ENCODE measurements at places on chromosomes 3 and 15.

DNA sequence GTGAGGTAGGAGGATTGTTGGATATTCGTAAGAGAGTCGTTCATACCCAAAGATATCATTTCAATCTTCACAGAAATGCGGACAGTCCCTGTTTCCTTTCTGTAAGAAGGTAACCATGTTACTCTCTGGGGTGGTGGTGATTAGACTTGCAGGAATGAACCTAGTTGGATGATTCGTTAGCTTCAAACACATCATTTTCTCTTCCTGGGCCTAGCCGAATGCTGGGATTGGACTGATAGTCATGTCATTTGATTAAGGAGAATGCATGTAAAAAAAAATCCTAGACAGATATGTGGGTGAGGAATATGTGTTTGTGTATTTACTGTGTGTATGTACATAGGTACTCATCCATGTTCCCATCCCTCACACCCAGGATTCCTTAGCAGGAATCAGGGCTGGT lies 12.4 kb downstream of the SLCO3A1 start:
- no peak for DNase-seq

- no peak for DNase-seq
These were observed 24.1 kb downstream of the TSPAN3 start for GRCh38 chr15:77046704-77047412.

DNA sequence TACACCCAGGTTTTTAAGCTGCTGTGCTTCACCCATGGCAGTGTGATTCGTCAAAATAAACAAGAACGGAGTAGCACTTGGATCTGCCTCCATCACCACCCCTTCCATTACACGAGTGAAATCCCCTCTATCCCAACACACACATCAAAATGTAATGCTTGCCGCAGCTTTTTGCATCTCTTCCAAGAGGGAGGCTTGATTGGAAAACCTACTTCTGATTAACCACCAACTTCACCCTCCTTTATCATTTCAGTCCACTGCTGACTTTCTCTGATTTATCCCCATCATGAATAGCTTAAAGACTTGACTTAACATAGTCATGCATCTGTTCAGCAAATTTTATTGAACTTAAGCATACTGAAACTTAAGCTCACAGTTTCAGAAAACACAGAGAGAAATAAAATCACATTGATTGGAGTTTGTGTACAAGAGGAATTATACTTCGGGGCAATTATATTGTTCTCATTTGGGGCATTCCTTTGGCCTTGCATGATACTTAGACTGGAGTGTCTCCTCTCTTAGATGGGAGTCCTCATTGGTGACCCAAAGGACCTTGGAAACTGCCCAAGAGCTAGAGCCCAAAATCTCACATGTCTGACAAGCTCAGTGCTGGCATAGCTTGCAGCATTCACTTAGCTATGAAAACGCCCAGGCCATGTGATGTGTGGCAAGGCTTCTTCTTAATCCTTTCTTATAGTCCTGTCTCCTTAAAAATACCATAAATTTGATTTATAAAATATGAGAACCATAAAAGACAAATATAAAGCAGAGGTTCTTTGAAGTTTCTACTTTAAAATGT lies 124.3 kb upstream of the UMPS start:
- DNase-seq = no peak

- no peak for DNase-seq
These were observed 308.4 kb downstream of the SQOR start for GRCh38 chr15:45943240-45943639.

DNA sequence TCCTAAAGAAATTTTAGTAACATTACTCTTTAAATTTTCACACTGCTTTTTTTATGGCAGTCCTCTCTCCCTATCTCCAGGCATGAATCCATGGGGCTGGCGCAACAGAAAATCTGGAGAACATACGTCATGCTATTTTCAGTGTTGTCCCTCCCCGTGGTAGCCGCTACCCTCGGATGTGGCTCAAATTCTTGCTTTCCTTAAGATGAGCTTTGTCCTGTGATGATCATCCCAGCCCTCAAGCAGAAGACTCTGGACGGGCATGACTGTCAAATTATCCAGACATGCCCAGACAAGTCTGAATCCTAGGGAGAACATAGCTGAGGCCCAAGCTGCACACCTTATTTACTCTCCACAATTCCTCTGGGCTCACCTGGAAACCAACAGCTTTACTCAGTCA lies 49.1 kb downstream of the FMN1 start:
- DNase-seq = no peak

DNA sequence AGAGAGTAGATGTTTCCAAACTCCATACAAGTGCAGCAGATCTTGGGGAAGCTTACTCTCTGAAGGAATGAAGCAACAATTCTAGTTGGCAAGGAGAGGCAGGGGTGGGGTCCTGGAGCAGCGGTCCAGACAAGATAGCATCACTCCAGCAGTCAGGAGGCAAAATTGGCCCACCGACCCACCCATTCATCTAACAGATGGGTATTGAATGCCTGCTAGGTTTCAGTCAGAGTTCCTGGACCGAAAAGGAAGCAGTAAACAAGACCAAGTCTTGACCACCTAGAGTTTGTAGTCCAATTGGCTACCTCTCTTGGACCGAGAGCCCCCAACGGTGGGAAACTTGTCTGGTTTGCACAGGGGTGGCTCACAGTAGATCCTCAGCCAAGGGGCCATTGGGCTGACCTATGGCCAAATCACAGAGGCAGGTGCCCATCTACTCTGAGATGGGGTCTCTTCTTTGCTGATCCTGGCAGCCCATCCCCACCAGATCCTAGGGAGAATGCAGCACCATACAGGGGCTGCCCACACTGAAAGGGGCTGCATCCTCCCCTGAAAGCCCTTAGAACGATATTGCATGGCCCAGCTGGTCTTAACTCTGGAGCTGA lies 74.3 kb downstream of the CORO2B start:
- no peak for DNase-seq

DNA sequence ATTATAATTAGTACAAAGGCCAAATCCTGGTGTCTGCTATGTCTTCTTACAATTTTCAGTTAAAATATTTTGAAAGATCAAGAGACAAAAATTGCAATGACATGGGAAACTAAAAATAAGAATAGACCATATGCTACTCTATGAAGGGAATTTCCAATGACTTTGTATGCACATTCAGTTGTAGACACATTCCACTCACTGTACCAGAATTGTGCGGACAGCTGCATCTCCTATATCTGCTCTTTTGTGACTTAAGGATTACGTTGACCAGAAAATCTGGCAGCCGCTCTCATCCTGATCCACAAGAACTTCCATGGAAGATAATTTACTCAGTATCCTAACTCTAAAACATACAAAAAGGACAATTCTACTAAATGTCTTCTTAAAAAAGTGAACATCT lies 493.9 kb upstream of the KCNMB2 start:
- DNase-seq = no peak

DNA sequence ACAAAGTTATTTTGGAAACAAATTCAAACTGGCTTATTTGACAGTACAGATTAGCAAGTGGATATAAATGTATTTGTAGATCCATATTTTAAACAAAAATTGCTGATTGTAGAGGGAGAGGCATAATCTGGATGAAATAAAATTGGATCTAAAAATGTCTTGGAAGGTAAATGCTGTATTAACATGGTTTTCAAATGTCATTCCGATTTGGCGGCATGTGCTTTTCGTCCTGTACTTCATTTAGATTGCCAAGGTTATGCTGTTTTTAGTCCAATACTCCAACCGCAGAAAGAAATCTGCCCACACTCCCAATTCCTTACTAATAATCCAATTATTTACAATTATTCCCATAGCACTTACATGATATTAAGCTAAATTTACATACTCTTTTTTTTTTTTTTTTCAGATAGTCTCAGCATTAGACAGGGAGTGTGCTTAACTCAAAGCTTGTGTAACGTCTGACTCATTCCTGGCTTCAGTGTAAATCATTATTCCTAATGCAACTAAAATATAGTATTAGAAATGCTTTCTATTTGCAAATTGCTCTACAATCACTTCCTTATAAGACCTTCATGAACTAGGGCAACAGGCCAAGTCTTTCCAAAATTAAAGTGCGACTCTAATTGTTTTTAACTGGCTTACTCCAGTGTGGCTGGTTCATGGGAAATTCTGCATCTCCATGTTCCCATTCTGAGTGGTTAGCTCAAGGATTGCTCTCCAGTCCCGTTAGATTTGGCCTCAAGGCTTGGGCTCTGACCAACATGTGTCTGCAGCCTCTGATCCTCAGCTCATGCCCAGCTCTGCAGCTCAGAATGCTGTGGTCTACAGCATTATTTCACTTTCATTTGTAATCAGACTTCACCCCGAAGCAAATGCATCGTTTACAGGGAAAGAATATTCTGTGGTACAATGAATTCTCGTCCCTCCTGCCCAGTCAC lies 103.9 kb downstream of the FBN1 start:
- DNase-seq = no peak

GRCh38 chr3:120908030-120908794 lies at the start of gene STXBP5L:
Gene STXBP5L (plus strand): TSS chr3:120908205. CDS start chr3:120909579, 1,374 bp downstream.
- peak; percentile 99 for DNase-seq

GRCh38 chr3:43285644-43286043 lies 696 bp upstream of the SNRK start:
- DNase-seq = peak; percentile 14

- DNase-seq = no peak
These were observed 359.3 kb upstream of the ICE2 start for GRCh38 chr15:60838206-60838605.

DNA sequence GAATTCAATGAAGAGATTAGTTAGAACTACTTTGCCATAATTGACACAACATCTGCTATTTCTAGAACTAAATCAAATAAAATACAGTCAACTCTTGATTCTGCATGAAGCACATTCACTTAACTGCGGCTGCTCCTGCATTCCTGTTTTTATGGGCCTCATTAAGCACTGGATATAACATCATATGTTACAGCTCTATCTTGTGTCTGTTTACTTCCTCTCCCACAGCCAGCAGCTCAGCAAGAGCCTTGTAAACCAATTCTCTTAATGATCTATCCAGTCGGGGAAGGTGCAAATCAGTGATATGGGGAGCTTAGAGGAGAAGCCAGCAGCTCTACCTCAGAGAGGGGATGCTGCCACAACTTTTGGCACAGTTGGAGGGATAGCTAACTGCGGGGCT lies 329.2 kb downstream of the ARRDC4 start:
- no peak for DNase-seq

DNA sequence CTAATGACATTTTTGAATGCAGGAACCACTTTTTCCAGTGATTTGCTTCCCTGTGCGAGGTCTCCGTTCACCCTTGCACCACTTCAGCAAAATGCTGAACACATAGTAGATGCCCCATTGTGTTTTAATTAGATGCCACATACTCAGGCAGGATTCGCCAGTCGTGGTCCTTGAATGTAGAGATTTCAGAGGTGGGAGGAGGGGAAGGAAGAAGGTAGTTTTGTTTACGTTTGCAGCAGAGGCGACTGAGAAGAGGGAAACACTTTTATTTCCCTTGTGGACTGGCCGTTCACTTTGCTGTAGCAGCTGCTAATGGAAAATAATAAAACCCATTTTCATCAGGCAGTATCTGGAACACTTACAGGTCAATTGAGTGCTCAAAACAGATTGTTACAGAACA lies 262.8 kb upstream of the TBL1XR1 start:
- no peak for DNase-seq

DNA sequence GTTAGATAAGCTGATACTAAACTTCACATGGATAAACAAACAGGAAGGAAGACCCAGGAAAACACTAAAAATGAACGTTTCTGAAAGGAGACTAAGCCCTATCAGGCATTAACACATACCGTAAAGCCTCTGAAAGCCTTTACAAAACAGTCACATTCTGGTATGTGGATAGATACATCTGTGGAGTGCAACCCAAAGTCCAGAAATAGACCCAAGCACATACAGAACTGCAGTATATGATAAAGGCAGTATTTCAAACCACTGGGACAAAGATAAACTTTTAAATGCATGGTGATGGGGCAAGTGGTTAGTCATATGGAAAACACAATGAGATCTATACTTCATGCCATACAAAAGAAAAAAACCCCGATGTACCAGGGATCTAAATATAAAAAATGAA lies 26.0 kb downstream of the DCBLD2 start:
- DNase-seq = no peak

Measured in endothelial cell (in vitro differentiated cells).